WTC11 (cell line): ENCODE measurements at places on chromosomes 3 and 15. TPM values are rescaled to one million over a fixed set of nuclear protein-coding genes. Genes with fewer than 3 reads are reported as not detected.

Gene SLC12A1
- 0.15 to 0.39 TPM (median 0.39 TPM) in 3 replicates for total RNA-seq

Gene SV2B
- total RNA-seq = 0.64 to 1.4 TPM (median 0.82 TPM) in 3 replicates

Gene ETV5
- 52.9 to 71.3 TPM (median 62.1 TPM) in 3 replicates for total RNA-seq

GRCh38 chr3:124730941-124731297 is 667 bp downstream of the UMPS start:
- no peak for DNase-seq
